HS-27A (cell line): ENCODE measurements at places on chromosomes 5 and 9.
A peak's percentile ranks its signal among the peaks of the same experiment; 100 is the strongest.

DNA sequence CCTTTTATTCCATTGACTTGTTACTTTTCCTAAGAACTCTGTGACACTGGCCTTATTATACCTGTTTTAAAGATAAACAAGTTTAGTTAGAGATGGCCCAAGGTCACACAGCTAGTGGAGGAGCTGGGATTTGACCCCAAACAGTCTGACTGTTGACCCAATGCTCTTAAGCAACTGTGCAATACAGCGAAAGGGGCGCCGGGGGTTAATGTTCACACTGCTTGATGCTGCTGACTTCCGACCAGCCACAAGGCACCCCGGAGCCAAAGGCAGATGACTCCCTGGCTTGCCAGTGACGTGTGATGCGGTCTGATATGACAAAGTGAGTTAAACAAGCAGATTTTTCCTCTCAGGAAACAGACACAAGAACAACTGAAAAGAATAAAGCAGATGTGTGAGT lies 23.9 kb downstream of the PIK3R1 start:
- DNase-seq = no peak

DNA sequence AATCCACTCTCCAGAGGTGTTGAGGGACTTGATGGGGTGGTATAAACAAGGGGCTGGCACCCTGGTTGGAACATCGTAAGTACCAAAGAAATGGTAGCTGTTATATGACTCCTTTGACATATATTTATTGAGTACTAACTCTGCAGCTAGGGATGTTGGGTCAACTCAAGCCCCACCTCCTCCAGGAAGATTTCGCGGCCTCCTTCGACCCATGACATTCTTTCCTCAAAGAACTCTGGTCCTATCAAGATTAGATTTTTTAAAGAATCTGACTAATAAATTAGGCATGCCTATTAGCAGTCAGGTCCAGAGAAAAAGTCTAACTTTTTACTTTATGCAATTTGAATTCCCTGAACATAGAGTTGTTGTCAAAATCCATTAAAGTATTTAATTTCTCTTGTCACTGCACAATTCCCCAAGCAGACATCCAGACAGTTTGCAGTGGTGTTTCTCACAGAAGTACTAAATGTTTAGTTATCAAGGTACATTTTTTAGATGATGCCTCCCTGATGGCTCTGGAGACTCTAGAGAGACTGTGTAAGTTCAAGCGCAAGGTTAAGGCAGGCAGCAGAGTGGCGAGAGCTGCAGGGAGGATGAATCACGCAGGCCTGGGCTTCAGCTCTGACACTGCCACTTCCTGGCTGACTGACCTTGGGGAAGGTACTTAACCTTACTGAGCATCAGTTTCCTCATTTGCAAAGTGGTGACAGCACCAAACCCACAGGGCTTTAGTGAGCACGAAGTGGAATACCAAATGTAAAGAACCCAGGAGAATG lies 209.6 kb downstream of the TTLL11 start:
- DNase-seq = no peak

DNA sequence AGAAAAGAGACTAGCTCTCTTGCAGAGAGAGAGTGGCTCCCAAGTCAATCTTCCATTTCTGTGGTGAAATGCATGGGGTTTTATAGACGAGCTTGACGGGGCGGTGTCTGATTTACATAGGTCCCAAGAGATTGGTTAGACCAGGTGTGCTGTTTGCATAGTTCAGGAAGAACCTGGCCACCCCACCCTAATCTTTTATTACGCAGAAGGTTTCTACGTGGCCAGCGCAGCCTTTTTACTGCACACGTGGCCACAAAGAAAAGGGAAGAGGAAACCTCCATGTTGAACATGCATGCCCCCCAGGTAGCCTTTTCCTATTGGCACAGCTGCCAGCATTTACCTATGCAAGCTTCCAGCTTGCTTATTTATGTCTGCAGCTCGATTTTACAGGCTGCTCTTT lies 92.1 kb downstream of the CAVIN4 start:
- DNase-seq = no peak

- no peak for DNase-seq
These were observed 194.4 kb upstream of the VCAN start for GRCh38 chr5:83277154-83277553.

- DNase-seq = no peak
These were observed 33.1 kb downstream of the ZCCHC9 start for GRCh38 chr5:81334304-81335061.

- DNase-seq = no peak
These were observed 1401.4 kb downstream of the EFNA5 start for GRCh38 chr5:106269252-106269843.

- no peak for DNase-seq
These were observed 7.5 kb upstream of the OTULINL start for GRCh38 chr5:14574096-14574495.

DNA sequence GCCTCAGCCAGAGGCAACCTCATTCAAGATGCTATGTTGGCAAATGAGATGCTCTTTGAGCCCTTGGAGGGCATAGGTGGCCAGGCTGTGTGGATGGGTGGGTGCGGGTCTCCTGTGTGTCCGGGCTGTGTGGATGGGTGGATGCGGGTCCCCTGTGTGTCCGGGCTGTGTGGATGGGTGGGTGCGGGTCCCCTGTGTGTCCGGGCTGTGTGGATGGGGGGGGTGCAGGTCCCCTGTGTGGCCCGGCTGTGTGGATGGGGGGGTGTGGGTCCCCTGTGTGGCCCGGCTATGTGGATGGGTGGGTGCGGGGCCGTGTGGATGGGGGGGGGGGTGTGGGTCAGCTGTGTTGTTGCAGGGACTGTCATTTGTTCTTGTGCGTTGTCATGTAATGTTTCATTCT lies 136.6 kb upstream of the COL5A1 start:
- no peak for DNase-seq

- DNase-seq = no peak
These were observed 77.8 kb downstream of the BOD1 start for GRCh38 chr5:173538654-173539053.

- no peak for DNase-seq
These were observed 11.4 kb upstream of the DUSP1 start for GRCh38 chr5:172782169-172783039.

GRCh38 chr9:761176-761792 lies 80.2 kb upstream of the DMRT1 start:
- no peak for DNase-seq

DNA sequence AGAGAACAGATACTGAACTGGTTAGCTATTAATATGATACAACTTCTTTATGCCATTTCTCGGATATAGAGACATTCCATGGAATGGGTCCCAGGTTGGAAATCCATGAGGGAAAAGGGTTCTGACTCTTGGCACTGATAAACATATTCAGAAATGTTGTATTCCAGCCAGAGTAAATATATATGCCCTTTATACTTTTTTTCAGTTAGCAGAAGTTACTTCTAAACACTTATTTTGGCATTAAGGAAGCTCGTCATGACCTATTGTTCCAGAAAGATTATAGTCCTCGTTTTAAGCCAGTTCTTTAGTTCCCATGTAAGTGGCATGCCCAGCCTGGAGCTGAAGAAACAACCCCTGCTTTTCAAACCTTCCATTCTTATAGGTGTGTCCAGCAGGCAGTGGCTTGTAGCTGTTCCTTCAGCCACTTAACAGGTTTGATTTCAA lies 181.6 kb downstream of the CD180 start:
- DNase-seq = no peak

GRCh38 chr5:105687493-105687892 lies 1983.2 kb downstream of the EFNA5 start:
- no peak for DNase-seq

DNA sequence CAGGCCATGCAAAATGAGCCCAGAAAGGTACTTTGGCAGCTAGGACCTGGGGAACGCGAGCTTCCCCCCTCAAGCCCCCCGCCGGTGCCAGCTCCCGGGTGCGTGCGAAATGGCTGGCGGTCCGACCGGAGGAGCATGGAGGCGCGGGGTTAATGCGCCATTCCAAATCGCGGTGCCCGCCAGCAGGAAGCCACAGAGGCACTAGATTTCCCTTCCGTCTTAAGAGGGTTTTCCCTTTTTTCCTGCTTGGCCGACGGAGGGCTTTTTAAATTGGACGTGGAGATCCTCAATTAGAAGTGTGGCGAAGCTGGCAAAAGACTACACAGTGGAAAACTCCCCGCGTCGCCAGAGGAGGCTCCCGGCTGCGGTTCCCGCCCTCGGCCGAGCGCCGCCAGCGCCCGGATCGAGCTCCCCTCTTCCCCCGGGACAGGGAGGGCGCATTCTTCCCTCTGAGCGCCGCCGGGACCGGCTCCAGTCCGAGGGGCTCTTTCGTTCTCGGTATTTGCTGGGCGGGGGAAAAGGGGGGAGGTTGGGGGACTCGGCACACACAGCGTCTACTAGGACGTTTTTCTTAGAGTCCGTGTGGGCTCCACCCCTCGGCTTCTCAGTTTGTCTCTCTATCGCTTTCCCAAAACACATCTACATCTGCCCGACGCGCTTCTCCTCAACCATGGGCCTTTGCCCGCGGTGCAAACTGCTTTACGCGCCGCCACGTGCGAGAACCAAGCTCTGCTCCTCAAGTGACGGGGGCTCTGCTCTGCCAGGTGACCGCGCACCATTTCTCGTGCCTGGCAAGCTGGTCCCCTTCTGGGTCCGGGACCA lies 3.0 kb downstream of the GDNF start:
- DNase-seq = peak; percentile 60

DNA sequence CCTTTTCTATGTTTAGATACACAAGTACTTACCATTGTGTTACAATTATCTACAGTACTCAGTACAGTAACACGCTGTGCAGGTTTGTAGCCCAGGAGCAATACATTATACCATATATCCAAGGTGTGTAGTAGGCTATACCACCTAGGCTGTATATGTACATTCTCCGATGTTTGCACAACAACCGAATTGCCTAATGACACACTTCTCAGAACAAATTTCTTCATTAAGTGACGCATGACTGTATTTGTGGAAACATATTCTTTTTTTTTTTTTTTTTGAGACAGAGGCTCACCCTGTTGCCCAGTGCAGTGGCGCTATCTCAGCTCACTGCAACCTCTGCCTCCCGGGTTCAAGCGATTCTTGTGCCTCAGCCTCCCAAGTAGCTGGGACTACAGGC lies 4.0 kb upstream of the RAD23B start:
- no peak for DNase-seq

- no peak for DNase-seq
These were observed 1306.5 kb upstream of the CDH9 start for GRCh38 chr5:28344836-28345433.

GRCh38 chr5:17214893-17215292 lies 2.5 kb upstream of the BASP1 start:
- no peak for DNase-seq

DNA sequence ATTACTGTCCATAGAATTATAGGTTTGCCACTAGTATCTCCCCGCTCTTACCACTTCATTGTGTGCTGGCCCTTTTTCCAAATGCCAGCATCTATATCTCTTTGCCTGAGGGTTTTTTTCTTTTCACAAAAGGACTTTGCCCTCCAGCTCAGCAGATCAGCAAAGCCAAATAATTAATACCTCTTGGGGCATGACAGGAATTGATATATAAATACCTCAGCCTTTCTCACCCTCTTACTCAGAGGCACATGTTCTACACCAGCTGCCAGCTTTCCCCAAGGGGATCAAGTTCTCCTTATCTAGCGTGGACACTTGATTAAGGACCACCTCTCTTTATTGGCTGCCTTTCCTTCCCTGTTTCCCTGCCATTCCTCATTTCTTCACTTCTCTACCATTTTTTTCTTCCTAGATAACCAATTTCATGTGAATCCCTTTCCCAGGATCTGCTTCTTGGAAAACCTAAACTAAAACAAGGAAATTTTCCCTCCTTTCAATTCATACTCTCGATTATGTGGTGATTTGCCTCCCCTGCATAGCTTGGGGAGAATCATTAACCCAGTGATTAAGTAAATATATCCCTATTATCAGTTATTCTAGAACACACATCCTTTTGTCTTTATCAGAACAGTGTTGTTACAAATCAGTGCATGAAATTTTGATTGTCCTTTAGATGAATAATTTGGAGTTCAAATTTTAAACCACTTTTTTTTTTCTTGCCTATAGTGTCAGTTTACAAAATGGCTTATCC lies 6.9 kb upstream of the NUDT12 start:
- no peak for DNase-seq

- DNase-seq = no peak
These were observed 20.0 kb upstream of the NPM1 start for GRCh38 chr5:171367424-171368370.

- DNase-seq = no peak
These were observed 62.9 kb downstream of the USP20 start for GRCh38 chr9:129898185-129898584.

DNA sequence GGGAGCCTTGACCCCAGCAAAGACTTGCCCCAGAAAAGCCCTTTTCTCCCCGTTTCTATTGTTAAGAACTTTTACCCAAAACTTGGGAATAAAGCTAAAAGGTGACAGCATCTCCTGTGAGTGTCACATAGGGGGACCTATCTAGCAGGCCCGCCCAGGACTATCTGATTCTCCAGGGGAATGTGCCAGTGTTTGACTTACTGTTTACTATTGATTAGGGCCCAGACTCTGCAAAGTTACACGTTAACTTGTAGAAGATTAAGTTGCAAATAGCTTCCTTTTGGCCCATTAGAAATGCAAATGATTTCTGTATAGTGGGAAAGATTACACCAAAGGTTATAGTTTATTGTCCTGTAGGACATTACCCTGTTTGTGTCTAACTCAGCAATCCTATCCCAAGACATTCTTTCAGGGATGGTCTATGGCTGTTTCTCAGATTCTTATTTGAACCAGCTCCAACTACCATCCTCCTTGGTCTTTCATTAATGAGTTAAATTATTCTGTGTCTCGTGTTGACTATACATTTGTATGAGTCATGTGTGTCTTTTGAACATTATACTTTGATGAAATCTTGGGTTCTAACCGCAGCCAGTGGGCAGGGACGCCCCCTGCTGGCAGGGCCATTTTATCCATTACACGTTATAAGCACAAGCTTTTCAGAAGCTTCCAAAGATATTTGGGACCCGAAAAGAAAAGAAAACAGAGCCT lies 60.7 kb downstream of the HRH2 start:
- no peak for DNase-seq

- DNase-seq = no peak
These were observed 10.6 kb downstream of the MYOZ3 start for GRCh38 chr5:150671509-150672236.

- DNase-seq = no peak
These were observed 123.0 kb downstream of the C9orf50 start for GRCh38 chr9:129497813-129498450.

DNA sequence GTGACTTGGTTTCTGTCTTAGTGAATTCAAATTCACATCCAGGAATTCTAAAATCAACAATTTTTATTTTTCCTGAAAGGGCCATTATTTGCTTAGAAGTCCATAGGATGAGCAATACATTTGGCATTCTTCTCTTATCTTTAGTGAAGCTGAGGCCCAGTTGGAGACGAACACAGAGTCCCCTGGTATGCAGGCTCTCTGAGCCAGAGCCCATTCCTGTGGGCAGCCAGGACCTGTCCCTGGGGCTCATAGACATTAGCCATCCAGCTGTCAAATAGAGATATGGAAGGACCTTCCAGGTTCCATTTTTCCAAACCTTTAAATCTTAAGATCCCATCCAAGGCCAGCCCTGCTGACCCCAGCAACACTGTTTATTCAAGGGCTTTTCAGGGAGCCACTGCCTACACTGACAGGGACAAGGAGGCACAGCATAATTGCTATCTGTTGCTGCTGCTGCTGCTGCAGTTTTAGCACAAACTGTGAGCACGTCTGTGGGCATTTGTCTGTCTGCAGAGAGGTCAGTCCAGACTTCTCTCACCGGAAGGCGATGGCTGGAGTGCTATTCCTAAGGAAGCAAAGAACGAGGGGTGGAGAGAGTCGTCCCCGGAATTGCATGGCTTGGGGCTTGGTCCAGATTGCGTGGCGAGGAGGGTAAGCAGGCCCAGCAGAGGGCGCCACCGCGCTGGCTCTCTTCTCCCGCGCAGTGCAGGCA lies 639.0 kb downstream of the CCDC171 start:
- DNase-seq = peak; percentile 83

GRCh38 chr5:133428072-133428660 lies 184.2 kb downstream of the FSTL4 start:
- DNase-seq = no peak

GRCh38 chr9:120933310-120934055 lies 6.9 kb upstream of the TRAF1 start:
- DNase-seq = no peak
